H7 (cell line): ENCODE measurements at places on chromosomes 11 and 22. TPM values are rescaled to one million over a fixed set of nuclear protein-coding genes. Genes with fewer than 3 reads are reported as not detected.

- DNase-seq: peak; percentile 46
These were observed 1.0 kb upstream of the POLD4 start for GRCh38 chr11:67354075-67355022.

Gene OR8A1
- not detected in 2 replicates for total RNA-seq

- no peak for DNase-seq
These were observed 401.6 kb upstream of the CCDC90B start for GRCh38 chr11:83687787-83688186.

- peak; percentile 33 for DNase-seq
These were observed 531.7 kb downstream of the BRD1 start for GRCh38 chr22:49295851-49296560.

GRCh38 chr11:22869325-22869724, 9.1 kb upstream of the CCDC179 start:
- no peak for DNase-seq

Gene SCGB1D2
- total RNA-seq: not detected in 2 replicates

DNA sequence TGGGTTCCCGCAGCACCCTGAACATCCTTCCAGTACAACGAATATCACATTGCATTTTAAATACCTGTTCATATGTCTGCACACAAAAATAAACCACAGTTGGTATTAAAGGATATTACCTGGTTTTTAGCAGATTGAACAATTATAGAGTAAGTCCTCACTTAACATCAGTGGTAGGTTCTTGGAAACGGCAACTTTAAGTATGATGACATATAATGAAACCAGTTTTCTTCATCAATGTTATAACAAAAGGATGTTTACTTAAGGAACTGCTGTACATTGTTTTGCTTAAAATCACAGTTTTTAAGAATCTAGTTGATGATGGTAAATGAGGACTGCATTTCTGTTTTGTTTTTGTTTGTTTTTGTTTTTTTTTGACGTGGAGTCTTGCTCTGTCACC, 28.0 kb downstream of the TRIM66 start:
- DNase-seq: no peak
